Stimulated activated CD8-positive, alpha-beta memory T cell treated with anti-CD3 and anti-CD28 coated beads, Interleukin-15, amount 100 ng/mL, for 48 hours (primary cell): ENCODE measurements at places on chromosomes 4 and X.

DNA sequence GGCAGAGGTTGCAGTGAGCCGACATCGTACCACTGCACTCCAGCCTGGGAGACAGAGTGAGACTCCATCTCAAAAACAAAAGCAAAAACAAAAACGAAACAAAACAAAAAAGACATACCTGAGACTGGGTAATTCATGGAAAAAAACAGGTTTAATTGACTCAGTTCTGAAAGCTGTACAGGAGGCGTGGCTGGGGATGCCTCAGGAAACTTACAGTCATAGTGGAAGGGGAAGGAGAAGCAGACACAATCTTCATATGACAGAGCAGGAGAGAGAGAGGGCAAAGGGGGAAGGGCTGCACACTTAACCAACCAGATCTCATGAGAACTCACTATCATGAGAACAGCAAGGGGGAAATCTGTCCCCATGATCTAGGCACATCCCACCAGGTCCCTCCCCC is 229.5 kb downstream of the STK32B start:
- no peak for DNase-seq

GRCh38 chr4:40046311-40046980 is 10.2 kb upstream of the N4BP2 start:
- peak; percentile 41 for DNase-seq

GRCh38 chr4:87912164-87913004 is 63.1 kb upstream of the SPP1 start:
- no peak for DNase-seq

DNA sequence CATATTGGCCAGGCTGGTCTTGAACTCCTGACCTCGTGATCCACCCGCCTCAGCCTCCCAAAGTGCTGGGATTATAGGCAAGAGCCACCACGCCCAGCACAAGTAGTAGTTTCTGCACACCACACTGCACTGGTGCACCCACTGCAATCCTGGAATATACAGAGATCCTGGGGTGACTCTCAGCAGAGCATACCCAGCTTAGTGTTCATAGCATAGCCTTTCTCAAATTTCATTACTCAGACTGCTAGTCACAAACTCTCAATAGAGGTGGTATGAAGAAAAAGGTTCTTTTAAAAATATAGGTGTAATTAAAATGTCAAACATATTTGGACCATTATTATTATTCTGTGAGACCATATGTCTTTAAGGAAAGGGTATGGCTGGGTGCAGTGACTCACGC is 6.2 kb upstream of the ARHGAP10 start:
- DNase-seq: no peak

DNA sequence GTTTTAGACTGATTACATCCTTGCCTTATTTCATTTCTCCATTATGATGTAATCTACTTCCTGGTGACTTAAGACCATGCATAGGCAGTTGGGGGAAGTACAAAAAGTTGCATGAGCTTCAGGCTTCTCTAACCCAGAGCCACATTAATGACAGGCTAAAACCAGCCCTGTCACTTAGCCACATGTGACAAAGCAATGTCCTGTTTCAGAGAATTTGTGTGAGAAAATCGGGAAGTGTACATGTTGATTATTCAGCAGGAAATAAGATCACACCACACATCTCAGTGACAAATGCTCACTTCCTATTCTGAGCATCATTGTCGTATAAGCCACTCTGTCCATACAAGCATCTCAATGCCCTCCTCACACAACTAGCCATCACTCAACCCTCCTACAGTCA is 98.5 kb upstream of the MAGEB16 start:
- no peak for DNase-seq

- no peak for DNase-seq
These were observed 247.2 kb downstream of the PALLD start for GRCh38 chr4:168744021-168744420.

- no peak for DNase-seq
These were observed at the start of gene GK for GRCh38 chrX:30653415-30654131. GK (plus strand) TSS chrX:30653423; CDS start chrX:30653538, 115 bp downstream.

GRCh38 chr4:61770456-61770855 is 570.3 kb downstream of the ADGRL3 start:
- DNase-seq: no peak

DNA sequence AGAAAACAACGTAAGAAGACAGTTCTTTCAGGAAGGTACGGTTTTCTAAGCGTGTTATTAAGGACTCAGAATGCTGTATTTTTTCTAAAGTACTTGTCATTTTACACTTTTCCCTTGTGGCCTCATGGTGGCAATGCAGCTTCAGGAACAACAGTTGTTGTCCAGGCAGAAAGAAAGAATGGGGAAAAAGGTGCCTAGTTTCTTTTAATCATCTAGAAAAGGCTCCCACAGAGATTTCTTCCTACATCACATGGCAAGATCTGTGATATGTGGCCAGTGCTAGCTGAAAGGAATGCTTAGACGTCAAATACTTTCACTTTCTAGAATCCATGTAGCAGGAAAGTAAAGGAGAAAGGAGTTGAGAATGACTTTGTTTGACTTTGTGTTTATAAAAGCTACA is 49.0 kb upstream of the TRAM1L1 start:
- no peak for DNase-seq

DNA sequence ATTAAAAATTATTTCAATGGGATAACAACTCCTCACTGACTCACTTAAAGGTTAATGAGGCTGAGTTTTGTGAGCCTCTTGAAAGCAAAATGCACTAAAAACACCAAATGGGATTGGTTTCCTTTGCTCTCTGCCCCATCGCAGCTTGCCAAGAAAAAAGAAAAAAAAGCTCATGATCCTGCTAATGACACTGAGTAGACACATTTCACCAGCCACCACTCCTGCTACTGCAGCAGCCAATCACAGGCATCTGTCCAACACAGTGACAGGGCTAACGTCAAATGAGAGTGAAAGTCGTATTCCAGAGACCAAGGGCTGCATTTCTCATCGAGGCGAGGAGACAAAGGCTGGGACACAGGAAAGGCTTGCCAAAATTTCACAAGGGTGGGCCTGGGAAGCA is 5.2 kb downstream of the APBB2 start:
- no peak for DNase-seq

GRCh38 chr4:85548841-85549240 is 73.9 kb downstream of the ARHGAP24 start:
- no peak for DNase-seq

DNA sequence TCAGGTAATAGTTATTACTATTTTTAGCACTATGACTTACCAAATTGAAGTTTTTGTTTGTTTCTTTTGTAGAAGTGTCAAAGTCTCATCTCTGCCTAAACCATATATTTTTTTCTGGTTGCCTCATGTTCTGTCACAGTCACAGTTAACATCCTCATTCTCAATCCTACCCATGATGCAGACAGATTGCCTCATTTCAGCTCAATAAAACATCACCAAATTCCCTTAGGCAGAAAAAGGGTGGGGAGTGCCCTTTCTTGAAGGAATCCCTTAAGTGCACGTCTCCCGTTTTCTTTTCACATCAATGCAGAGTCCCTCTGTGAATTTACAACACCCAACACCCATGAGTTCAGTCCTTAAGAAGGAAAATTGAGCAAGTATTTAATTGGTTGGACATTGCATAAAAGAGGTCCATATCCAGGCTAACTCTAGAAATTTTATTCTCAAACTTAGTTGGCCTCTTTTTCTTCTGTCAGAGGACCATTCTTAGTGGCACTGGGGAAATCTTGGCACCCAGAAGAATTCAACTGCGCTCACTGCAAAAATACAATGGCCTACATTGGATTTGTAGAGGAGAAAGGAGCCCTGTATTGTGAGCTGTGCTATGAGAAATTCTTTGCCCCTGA is 103.7 kb upstream of the BMPR1B start:
- DNase-seq: no peak

DNA sequence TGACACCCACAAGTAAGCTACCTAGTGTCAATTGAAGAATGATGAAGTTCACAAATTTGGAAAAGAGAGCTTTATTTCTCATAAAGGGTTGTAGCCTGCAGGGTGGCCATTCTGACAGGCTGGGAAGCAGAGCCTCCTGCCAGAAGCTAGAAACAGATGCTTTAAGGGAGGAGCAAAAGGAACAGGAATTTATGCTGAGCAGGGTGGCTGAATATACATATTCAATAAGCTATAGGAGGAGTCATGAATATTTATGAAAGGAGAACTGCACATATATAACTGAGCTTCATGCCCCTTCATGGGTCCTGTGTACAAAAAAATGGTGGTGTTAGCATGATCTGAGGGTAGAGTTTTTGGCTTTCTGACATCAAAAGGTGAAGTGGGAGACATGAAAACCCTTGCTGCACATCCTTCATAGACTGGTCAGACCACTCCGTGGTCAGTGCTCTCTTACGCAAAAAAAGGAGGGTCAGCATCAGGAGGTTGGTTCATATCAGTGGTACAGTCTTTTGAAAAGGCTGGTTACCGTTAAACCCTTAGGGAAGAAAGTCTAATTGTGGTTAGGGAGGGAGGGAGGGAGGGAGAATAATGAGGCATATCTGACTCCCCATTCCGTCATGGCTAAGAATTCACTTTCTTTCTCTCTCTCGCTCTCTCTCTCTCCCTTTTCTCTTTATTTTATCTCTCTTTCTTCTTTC is 121.4 kb downstream of the LUZP4 start:
- DNase-seq: no peak

GRCh38 chrX:136325377-136325776 is 24.6 kb downstream of the ADGRG4 start:
- DNase-seq: no peak

DNA sequence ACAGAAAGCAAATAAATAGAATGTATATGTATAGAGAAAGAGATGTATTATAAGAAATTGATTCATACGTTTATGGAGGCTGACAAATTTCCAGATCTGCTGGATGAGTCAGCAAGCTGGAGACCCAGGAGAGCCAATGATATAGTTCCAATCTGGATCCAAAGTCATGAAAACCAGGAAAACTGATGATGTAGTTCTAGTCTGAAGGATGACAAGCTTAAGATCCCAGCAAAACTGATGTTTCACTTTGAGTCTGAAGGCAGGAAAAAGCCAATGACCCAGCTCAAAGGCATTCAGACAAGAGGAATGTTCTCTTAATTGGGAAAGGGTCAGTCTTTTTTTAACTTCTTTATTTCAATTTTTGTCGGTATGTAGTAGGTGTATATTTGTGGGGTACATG is 102.6 kb downstream of the LHFPL1 start:
- no peak for DNase-seq

- DNase-seq: no peak
These were observed 291.3 kb upstream of the TRAM1L1 start for GRCh38 chr4:117376692-117377091.

DNA sequence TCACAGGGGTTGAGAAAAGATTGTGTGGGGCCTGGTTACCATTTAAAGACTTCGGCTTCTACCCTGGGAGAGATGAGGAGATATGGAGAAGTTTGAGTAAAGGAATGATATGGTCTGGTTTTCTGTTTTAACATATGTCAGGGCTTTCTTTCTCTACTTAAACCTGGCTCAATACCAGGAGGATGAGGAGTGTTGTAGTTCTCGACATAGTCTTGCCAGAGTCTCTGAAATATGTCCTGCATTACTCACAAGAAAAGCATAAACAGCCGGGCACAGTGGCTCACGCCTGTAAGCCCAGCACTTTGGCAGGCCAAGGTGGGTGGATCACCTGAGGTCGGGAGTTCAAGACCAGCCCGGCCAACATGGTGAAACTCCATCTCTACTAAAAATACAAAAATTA is 16.4 kb upstream of the ACE2 start:
- no peak for DNase-seq

DNA sequence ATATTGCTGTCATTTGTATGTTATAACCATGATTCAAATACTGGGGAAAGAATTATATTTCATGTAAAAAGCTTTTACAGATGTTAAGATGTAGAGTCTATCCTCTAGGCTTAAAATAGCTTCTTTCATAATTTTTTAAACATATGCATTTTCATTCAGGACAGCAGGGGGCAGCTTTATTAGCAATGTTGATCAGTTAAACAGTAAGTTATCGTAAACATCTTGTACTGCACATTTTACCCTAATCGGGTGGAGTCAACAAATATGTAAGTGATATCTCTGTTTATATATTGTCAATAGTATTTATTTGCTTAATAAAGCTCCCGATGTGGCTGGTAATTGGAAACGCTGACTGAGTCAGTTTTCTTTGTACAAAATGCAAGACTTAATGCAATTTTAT is 142.5 kb upstream of the MED14 start:
- no peak for DNase-seq

GRCh38 chrX:115226929-115227328 is 7.0 kb downstream of the LRCH2 start:
- no peak for DNase-seq

- no peak for DNase-seq
These were observed 31.8 kb downstream of the SERTM2 start for GRCh38 chrX:111543212-111543741.
